ENCODE measurements at places on chromosomes 5 and 9.
A peak's percentile ranks its signal among the peaks of the same experiment; 100 is the strongest.

GRCh38 chr9:34547960-34548611 is 25.3 kb upstream of the ENHO start:
- peak; percentile 80 for DNase-seq

GRCh38 chr5:102762095-102762534 is 7.0 kb downstream of the PAM start:
- peak; percentile 33 for DNase-seq

GRCh38 chr5:150081541-150082283 is 4.6 kb downstream of the CSF1R start:
- DNase-seq = no peak

DNA sequence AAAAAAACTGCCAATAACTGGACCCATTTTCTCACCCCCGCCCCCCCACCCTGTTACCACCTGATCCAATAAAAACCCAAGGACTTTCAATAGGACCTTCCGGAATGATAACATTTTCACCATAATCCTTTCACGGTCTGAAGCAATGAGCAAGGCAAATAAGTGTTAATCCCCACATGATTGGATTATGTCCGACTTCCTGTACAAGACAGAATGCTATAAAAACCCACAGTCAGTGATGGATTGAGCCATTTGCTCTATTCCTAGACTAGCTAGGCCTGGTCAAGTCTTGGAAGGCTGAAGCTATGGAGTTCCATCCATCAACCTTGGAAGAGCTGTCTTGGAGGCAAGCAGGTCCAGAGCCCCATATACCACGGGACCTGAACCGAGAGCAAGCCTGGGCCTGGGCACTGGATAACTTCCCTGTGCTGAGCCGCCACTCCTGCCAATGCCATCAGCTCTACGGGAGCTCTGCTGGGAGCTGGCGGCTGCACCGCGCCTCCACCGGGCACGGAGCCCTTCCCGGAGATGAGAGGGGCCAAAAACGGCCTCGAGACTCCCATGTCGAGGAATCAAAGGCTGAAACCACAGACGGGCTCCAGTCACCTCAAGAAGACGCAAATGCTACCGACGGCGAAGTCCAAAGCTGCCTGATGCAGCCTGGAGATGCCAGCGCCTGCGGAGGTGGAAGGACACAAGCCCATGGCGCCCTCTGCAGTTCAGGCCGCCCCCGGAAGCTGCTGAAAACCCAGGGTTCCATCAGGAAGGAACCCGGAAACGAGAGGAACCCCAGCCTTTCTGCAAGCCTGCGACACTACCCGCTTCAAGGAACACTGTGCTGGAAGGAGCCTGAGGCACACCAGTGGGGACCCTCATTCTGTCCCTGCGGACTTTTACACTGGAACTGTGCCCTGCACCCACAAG is 69.2 kb downstream of the ANXA2R start:
- no peak for DNase-seq

- no peak for DNase-seq
Observed at GRCh38 chr5:31393126-31393525, 138.8 kb downstream of the DROSHA start.

Data from urothelium cell line (cell line).